Stimulated activated CD8-positive, alpha-beta memory T cell treated with anti-CD3 and anti-CD28 coated beads, Interleukin-15, amount 100 ng/mL, for 4 hours (primary cell): ENCODE measurements at places on chromosomes 1 and 21.

DNA sequence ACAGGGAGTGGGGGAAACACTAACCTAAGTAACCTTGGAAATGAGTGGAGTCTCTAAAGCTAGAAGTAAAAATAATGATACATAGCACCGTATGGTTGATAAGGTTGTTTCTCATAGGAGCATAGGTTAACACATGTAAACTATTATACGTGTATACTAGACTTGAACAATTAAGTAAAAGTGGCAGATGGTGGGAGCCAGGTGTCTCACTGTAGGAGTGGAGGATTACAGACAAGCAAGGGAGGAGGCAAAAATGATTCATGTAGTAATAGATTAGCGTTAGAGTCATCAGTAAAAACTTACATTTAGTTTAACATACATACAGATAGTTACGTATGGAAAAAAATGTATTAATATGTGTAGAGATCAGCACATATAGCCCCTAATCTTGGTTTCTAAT, 138.4 kb upstream of the DSCAM start:
- DNase-seq: no peak

DNA sequence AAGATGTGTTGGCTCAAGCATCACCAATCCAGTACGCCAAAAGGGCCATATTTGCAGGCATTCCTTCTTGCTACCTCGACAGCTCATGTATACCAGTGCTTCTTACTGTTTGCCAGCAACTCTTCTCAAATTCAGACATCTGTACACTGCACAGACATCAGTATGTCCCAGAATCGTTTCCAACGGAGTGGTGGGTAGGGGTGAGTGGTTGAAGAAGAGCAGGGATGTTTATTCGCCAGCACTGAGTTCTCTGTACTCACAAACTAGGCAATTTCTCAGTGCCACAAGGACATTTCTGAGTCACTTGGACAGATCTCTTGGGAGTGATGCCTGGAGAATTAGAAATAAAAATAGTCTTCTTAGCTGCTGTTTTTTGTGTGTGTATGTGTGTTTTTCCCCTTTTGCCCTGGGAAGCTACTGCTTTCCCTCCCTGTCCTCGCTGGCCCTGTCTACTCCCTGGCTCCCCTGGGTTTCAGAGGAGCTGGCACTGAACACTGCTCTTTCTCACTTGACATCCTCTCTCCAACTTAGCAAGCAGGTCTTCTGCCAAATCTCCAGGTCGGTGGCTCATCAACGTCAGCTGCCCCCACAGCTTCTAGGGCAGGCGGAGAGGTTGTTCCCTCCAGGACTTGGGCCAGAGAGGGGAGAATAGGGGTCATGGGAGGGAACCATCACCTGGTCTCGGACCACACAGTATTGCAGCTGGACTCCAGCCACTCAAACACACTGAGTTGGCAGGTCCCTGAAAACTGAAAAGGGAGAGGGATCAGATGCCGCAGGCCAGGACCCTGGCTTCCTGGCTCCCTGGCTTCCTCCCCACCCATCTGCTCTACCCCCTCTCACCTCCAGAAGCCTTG, 90.5 kb downstream of the NMNAT2 start:
- no peak for DNase-seq

GRCh38 chr1:224736619-224737352, 120.7 kb downstream of the CNIH3 start:
- DNase-seq: no peak

DNA sequence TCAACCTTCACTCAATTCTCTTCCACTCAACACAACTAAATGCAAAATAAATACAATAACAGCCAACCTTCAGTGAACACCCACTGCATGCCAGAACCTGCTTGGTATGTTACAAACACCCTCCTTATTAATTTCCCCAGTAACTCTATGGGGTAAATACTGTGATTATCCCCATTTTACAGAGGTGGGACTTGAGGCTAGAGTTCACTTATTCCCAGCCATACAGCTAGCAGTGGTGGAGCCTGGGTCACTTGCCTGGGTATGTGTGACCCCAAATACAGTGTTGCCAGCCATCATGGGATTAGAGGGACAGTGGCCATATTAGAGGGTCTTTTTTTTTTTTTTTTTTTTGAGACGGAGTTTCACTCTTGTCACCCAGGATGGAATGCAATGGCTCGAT, 1.6 kb downstream of the CPLANE2 start:
- DNase-seq: no peak

DNA sequence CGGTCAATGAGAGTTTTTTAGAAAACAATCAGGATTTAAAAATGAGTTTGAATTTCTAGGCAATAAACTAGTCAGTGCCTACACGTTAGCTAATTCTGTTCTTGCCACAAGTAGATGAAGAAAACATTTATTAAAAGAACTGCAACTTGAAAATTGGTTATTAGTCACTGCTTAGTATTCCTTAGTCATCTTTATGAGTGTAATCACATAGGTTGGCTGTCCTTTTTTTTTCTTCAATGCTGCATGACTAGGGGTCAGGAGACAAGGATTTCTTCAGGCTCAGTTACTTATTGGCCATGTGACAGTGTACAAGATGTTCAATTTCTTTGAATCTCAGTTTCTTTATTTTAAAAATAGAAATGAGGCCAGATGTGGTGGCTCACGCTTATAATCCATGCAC, 17.1 kb downstream of the SOAT1 start:
- no peak for DNase-seq
